Right hindlimb (tissue), 1 donor: ENCODE measurements at places on chromosomes 16 and 17.

DNA sequence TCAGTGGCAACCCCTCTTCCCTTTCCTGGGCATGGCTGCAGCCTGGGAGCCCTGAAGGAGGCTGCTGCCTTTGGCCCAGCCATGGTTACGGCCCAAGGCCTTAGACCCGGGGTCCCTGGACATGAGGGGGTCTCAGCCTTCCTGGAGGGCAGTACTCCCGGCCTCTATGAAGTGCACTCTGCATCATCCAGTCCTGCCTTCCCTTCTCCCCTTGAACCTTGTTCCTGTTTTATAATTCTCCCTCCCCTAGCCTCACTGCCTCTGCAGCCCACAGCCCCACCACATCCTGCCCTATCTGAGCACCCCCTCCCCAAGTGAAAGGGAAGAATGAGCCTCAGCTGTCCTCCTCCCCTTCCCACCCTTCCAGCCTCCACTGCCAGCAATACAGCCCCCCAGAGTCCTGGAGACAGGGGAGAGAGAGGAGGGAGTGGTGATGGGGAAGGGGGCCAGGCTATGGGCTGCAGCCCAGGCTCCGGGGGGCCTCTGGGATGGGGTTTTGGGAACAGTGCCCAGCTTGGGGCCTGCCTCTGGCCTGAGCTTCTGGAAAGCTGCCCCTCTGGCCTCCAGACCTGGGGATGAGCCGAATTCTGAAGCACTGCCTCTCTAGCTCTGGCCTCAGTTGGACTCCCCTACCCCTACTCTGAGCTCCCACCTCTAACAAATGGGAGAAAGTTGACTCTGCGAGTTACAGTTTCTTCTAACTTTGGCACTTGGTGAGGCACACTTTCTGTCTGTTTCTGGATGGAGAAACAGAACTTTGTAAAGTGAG is 7.6 kb downstream of the CCR7 start:
- peak; percentile 86 for DNase-seq

DNA sequence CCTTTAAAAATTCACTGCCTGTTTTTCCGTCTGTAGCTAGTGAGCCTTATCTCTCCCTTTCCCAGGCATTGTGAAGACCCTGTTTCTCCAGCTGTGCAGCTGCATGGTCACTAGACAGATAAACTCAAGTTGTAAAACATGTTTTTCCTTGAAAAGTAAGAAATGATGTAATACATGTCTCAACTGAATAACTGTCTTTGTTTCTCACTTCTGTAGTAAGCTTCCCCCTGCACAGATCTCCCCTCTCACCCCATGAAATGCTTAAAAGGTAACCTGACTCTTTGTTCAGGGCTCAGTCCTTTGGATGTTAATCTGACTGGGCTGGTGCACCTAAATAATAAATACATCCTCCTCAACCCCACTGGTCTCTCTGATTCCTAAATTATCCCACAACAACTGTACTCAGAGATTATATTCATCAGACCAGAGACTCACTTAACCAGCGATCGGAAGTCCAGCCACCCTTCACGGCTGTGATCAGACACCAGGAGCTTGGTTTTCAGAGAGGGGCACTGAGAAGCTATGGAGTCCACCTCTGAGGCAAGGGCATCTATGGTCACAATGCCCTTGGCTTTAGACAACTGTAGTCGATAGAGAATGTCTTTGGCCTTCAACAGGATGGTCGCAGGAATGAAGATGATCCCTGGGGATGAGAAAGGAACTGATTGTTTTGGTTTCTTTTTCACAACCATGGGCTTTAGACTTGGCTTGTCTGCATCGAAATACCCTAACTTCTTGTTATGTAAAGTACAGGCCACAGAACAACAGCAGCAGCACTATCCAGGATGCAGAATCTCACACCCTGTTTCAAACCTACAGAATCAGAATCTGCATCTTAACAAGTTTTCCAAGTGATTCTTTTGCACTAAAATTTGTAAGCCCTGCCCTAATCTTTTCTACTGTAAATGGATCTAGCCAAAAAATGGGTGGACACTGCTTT is 15.4 kb downstream of the ACSM1 start:
- no peak for DNase-seq

GRCh38 chr16:52271088-52271750 is 275.7 kb downstream of the TOX3 start:
- no peak for DNase-seq

DNA sequence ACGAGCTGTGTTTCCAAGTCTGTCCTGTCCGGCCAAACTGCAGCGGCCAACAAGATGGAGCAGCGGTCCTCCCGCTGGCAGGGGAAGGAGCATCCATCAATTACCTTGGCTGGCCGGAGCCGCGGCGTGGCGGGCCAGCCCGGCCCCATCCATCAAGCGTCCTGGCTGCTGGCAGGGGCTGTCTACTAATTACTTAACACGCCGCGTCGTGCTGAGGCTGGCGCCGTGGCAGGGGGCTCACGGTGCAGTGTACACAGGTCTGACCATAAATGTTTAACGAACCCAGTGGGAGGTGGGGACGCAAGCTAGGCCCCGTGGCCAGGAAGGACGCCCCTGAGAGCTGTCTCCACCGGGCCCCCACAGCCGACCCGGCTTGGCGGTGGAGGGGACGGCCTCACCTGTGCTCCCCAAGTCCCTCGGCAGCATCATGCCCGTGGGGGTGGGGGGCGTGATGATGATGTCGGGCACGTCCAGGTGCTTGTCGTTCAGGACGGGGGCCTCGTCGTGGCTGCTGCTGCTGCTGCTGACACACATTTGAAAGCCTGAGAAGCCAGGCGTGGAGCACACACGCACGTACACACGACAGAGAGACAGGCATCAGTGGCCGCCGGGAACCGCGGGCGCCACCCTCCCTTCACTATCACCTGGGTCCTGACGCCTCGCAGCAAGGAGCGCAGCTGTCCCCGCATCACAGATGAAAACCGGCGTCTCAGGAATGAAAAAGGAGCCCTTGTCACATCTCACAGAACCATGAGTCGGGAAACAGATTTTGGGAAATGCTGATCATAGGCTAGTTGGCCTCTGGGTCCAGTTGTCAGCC is 21.2 kb upstream of the GINS2 start:
- DNase-seq: no peak

- peak; percentile 53 for DNase-seq
These were observed 197.1 kb downstream of the HS3ST4 start for GRCh38 chr16:25888868-25889267.

- DNase-seq: no peak
These were observed 1.6 kb downstream of the MYO1D start for GRCh38 chr17:32875230-32875917.

DNA sequence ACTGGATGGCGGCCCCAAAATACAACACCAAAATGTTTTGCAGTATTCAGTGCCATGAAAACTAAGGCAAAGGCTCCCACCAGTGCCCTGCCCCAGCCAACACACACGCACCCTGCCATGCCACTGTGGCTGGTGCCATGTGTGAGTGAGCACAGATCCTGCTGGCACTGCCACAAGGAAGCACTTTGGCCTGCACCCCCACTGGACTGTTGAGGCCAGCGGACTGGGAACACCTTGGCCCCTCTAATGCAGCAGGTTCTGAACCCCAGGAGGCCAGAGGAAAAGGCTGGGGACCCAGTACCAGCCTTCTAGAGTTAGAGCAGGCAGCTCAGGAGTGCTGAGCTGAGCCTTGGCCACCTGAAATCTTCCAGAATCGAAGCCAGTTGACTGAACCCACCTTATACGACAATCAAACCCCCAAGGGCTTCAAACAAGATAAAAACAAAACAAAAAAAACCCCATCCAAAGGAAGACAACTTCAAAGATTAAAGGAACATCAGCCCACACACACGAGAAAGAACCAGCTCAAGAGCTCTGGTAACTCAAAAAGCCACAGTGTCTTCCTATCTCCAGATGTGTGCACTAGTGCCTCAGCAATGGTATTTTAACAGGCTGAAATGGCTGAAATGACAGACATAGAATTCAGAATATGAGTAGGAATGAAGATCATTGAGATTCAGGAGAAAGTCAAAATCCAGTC is 21.5 kb downstream of the NLRP1 start:
- no peak for DNase-seq

DNA sequence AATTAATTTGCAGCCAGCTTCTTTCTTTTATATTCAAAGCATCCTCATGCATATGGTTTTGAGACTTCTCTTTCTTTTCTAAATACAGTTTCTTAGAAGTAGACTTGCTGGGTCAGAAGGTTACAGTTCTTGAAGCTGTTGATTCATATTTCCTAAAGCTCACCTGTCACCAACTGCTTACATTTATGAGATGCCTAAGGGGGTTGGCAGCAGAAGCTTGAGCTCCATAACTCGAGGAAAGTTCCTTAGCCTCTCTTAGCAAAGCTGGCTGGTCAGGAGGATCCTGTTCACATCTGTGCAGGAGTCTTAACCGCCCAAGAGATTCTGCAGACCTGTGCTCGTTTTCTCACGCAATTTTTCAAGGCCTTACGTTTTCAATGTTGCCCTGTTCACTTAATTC is 218.8 kb downstream of the SNX29 start:
- no peak for DNase-seq

DNA sequence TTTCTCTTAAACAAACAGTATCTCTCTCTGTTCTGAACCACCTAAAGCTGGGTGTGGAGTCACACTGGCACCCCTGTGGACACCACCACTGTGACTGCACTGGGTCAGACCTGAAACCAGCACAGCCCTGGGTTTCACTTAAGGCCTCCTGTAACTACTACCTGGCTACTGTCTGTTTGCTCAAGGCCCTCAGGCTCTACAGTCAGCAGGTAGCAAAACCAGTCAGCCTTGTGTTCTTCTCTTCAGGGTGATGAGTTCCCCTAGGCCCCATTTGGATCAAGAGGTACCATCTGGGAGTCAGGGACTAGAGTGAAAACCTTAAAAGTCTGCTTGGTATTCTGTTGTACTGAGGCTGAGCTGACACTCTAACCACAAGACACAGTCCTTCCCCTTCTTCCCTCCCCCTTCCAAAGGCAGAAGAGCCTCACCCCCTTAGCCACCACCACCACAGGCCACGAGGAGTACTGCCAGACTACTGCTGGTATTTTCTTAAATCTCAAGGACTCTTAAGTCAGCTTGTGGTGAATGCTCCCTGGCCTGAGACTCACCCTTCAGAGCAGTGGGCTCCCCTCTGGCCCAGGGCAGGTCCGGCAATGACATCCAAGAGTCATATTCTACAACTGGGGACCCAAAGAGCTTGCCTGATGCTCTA is 153.2 kb upstream of the MON1B start:
- no peak for DNase-seq

- no peak for DNase-seq
These were observed 71.9 kb downstream of the ABR start for GRCh38 chr17:1107777-1108477.
